NCI-H69 (cell line): ENCODE measurements at places on chromosomes 16 and 17.

GRCh38 chr17:69342896-69343644, 16.1 kb upstream of the ABCA5 start:
- no peak for DNase-seq

DNA sequence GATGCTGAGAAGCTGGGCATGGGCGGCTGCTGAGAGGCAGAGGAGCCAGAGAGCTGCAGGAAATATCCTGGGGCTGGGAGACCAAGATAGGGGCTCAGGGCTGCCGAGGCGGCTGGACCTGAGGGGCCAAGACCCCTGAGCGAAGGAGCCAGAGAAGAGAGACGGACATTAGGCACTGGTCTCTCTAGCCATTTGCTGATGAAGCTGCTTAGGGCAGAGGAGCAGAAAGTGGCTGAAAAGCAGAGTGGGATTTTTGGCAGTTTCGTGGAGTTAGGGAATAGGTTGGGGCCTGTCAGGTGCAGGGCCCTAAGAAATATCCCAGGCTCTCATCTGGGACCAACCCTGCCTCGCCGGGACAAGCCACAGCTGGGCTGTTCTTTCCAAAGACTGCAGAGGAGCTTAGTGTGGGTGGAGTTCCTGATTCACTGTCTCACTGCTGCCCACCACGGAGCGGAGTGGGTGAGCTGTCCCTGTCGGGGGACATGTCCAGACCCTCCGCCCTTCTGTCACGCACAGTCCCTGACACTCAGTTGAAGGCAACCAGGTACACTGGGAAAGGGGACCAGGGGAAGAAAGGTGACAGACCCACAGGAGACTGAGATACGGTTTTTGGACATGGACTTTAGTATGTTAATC, 11.3 kb upstream of the DNASE1 start:
- no peak for DNase-seq

- DNase-seq = no peak
These were observed 31.4 kb upstream of the XYLT2 start for GRCh38 chr17:50314456-50315011.

- DNase-seq = peak; percentile 6
These were observed 141.5 kb downstream of the TOX3 start for GRCh38 chr16:52405441-52405840.

DNA sequence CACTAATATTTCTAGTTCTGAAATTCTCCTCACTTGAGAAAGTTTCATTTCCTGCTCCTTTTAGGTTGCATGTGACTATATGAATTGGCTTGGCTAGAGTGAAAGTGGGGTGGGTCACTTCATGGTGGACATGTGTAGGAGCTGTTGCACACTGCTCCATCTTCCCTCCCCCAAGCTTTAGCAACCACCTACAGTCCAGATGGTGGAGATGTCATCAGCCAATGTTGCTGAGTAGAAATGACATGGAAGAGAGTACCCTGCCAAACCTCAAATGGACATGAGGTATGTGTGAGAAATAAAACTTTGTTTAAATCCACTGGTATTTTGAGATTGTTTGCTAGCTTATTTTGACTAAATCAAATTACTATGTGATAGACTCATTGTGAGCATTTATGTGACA, 281.5 kb downstream of the CA10 start:
- DNase-seq = no peak

DNA sequence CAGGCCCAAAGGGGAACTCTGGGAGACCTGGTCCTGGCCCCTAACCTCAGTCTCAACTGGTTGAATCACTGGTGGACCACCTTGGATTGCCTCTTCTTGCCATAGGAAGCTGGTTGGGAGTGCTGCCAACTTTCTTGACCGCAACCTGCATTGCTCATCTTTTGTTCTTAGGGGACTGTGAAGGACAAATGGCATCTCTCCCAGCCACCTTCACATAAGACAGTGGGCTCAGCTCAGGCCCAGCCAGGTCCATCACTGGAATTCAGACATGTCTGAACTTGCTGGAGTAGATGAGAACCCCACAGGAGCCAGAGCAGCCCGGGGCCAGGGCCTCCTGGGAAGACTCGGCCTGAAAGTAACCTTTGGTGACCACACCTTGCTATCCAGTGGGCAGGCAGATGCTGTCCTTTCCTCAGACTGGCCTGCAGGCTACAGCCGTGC, 18.8 kb downstream of the ADORA2B start:
- DNase-seq = no peak
